ENCODE measurements at places on chromosomes 6 and 20.

DNA sequence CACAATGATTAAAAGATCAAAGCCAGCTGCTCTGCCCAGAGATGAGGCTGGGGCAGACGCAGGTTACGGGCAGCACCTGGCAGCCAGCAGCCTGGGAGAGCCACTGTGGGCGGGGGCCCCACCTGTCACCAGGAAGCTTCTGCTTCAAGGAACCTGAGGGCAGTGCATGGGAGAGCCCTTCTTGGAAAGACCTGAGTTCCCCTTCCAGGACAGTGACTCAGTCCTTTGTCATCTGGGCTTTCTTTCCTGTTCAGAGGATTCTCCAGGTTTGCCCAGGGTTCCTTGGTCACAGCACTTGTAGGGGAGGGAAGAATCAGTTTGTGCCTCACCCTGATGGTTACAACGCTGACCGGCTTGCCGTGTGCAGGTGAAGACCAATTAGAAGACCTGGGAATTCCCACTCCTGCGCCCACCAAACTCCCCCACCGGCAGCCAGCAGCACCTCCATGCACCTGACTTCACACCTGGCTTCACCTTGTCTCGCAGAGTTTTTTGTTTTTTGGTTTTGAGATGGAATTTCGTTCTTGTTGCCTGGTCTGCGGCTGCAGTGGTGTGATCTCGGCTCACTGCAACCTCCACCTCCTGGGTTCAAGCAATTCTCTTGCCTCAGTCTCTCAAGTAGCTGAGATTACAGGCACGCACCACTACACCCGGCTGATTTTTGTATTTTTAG is 2.0 kb downstream of the ZBP1 start:
- no peak for DNase-seq

DNA sequence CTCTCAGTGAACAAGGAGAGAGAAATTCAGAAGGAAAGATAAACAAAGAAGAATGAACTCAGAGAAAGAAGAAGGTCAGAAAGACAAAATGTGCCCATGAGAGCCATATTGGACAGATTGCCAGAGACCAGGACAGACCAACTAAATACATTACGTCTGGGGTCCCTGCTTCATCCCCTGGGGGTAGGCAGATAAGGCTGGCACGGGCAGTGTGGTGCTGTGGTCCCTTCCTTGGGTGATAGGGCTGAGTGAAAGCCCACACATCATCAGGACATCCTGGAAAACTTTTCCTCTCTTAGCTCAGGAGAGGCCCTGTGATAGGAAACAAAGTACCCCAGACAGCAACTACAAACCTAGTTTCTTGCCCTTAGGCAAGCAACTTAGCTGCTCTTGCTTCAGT is 13.2 kb upstream of the ARMC12 start:
- no peak for DNase-seq

DNA sequence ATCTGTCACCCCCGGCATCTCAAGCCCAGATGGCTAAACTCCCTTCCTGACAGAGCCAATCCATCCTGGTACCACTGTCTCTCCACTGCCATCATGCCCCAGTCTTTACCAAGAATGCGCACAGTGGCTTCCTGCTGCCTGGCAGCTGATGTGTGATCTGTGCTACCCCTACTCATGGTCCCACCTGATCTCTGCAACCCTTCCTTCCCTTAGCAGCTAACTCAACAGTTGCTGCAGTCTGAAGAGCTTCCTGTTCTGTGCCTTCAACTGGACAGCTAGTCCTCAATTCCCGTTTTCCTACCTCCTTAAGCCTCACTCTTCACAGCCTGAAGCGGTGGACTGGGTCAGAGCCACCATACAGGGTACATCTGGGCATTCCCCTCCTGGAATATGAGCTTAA is 7.6 kb upstream of the FAM83C start:
- DNase-seq: no peak

DNA sequence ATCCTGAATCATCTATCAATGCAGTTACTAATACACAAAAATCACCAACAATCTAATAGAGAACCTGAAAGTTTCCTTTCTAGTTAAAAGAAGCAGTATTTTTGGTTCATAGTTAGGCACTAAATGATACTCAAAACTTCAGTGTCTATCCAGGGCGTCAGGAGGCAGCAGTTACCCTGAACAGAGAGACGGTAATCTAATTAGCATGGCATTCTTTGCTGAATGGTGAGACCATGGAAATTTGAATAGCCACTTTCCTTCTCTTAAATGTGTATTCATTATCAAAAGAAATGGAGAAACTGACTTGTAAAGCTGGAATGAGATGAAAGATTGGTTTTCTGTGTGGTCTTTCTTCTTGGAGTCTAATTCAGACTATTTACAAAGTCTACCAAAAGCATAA is 146.6 kb upstream of the BMP5 start:
- DNase-seq: no peak

- no peak for DNase-seq
These were observed 230.1 kb upstream of the MOCS1 start for GRCh38 chr6:40164345-40164755.

DNA sequence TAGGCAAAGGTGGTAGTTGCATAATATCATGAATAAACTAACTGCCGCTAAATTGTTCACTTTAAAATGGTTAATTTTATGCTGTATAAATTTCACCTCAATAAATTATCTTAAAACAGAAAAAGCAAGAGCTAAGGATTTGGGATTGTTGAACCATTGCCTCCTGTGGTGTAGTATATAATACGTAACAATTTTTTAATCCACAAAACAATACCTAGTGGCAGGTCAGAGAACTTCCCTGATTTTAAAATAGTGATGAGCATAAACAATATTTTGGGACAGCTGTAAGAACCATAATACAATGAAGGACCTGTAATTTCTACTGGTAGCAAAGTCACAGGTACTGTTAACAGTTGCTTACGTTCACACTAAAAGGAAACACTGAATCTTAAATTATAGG is 197.4 kb upstream of the PRND start:
- no peak for DNase-seq

- no peak for DNase-seq
These were observed 59.7 kb downstream of the EYA4 start for GRCh38 chr6:133300896-133301295.

DNA sequence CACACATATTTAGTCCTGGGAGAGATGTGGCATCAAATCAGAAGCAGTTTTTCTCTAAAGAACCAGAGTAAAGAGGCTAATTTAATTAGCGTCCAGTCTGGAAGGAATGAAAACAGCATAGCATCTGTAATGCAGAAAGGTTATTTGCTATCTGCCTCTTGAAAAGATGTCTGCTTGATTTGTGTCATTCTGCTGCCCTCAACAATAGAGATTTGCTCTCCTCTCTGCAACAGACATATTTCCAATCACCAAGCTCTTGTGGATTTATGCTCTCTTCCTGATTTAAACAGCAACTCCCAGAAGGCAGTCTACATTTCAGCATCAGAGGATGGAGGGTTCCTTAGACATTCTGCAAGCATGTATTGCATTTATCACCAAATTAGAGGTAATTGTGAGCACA is 53.5 kb upstream of the AKAP12 start:
- no peak for DNase-seq

- DNase-seq: no peak
These were observed 26.6 kb upstream of the TGM2 start for GRCh38 chr20:38191654-38192053.

- DNase-seq: no peak
These were observed 234.7 kb upstream of the ECI2 start for GRCh38 chr6:4370066-4370465.

DNA sequence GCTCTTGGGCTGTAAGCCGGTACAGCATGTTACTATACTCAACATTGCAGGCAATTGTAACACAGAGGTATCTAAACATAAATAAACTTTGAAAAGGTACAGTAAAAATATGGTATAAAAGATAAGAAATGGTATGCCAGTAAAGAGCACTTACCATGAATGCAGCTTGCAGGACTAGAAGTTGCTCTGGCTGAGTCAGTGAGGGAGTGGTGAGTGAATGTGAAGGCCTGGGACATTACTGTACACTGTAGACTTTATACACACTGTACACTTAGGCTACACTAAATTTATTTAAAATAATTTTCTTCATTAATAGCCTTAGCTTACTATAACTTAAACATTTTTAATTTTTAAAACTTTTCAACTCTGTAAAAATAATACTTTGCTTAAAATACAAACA is 37.8 kb upstream of the ANKEF1 start:
- DNase-seq: no peak

GRCh38 chr20:47355489-47356219 is 845 bp downstream of the ZMYND8 start:
- DNase-seq: no peak

- no peak for DNase-seq
These were observed 36.6 kb upstream of the LTV1 start for GRCh38 chr6:143806282-143807102.

DNA sequence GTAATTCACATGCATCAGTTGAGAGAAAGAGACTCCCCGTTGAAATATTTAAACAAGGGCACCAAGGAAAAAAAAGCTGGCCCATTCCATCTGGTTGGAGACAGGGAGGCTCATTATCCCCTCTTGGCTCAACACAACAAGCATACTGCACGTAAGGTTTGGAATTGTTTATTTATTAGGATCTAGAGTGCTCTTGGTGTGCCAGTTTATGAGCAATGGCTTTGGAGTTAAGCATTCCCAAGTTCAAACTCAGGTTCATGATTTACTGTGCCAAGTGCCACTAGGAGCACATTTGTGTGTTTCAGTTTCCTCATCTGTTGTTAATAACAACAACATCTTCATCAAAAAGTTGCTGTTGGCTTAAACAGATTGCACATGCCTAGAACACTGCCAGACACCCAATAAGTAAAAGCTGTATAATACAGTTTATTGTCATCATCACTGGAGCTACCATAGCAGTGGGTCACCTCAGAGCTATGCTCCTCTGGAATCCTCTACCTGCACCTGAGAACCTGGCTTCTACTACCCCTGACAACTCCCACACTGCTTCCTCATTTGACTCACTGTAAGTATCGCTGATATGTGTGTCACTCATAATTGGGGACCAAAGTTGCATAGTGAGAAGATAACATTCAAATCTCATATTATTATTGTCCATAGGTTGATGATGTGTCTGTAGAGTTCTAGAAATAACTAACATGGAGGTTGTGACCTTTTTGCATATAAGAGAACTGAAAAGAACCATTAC is 5.4 kb downstream of the SLC17A3 start:
- no peak for DNase-seq

DNA sequence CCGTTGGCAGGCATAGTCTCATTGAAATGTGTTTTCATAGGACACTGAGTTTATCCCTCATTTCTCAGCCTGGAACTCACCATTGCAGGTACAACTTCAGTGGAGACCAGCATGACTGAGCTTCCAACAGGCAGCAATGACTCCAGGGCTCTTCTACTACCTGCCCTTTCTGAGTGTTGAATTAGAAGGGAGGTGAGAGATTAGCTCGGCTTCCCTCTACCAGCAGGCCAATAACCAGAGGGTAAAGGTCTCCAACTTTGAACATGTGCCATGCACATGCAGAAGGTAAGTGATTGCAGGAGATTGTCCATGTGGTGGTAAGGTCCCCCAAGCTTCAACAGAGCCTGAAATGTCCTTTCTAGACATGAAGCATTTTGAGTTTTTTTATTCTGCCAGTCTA is 233.8 kb upstream of the SUPT3H start:
- no peak for DNase-seq

DNA sequence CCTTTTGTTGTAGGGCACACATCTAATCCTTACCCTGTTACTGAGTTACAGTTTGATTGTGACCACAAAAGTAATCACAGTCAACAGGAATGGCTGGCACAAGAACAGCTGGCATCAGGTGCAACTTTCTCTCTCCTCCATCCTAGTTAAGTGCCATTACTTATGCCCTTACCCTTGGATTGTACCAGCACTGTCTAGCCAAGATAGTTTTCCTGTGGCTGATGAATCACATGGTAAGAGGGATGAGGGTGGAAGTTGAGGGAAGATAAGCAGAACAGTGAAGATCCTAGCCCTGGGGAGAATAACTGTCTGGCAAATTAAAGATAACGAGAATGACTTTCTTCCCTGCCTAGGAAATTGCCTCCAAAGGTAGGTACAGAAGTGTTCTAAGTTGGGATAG is 42.0 kb downstream of the RNF217 start:
- DNase-seq: no peak

- DNase-seq: no peak
These were observed 11.4 kb upstream of the MOCS1 start for GRCh38 chr6:39945626-39946025.

DNA sequence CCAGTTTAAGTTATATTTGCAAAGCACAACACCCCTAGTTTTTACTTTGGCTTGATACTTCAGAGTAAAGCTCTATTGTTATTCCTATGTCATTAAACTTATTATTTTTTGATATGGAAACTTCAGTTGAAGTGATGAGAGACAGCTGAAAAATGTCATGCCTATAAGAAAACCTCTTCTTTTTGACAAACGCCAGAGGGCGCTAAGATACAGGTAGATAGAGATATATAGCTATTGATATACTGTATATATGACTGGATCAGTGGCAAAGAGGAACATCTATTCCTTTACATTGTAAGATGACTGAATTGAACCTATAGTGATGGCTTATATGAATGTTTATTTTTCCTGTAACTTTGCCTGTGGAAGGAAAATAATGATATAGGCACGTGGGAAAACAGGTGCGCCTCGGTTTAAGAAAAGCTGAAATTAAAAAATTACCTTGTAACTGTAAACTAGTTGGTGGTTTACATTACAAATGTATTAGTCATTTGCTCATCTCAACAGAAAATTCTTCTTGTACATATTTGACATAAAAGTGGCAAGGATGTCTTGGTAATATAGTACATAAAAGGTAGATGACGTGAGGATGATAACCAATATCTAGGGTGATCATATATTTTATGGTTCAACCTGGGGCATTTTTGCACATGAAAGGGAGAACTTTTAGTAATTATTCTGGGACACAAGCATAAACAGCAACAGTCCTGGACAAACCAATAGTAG is 74.1 kb downstream of the LAMA4 start:
- peak; percentile 61 for DNase-seq

DNA sequence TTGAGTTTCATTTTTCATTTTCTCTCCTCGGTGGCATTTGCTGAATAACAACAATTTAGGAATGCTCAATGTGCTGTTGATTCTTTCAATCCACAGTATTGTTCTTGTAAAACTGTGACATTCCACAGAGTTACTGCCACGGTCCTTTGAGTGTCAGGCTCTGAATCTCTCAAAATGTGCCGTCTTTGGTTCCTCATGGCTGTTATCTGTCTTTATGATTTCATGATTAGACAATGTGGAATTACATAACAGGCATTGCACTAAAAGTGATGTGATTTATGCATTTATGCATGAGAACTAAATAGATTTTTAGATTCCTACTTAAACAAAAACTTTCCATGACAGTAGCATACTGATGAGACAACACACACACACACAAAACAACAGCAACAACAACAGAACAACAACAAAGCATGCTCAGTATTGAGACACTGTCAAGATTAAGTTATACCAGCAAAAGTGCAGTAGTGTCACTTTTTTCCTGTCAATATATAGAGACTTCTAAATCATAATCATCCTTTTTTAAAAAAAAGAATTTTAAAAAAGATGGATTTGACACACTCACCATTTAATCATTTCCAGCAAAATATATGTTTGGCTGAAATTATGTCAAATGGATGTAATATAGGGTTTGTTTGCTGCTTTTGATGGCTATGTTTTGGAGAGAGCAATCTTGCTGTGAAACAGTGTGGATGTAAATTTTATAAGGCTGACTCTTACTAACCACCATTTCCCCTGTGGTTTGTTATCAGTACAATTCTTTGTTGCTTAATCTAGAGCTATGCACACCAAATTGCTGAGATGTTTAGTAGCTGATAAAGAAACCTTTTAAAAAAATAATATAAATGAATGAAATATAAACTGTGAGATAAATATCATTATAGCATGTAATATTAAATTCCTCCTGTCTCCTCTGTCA is 88.1 kb downstream of the SNAP25 start:
- no peak for DNase-seq
